Dorsolateral prefrontal cortex (tissue), 122 donors: ENCODE measurements at places on chromosomes 12 and 14.
A peak's percentile ranks its signal among the peaks of the same experiment; 100 is the strongest.

GRCh38 chr12:66050610-66051009 lies 79.9 kb downstream of the LLPH start:
- DNase-seq, result no peak

- peak; percentile 74 for DNase-seq
These were observed 17.5 kb upstream of the BEGAIN start for GRCh38 chr14:100604709-100605108.

DNA sequence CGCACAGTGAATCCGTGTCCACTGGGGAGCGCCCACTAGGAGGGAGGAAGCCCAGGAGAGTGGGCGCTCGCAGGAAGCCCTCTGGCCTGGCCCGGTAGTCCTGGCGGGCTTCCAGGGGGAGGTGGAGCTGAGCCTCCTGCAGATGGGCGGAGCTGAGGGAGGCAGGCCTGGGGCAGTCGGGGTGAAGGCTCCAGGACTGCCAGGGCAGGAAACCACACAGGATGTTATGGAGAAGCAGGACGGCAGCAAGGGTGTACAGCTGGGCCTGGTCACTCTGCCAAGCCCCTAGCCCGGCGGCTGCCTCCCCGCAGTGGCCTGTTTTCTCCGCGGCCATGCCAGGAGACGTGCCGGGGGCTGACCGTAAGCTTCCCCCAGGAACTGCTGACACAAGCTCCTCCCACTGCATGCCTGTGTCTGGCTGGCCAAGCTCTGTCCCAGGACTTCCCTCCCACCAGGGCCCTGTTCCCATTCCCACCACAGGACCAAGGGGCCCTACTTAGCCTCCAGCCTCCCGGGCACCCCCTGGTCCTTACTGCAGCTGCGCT lies 143.4 kb upstream of the C14orf180 start:
- peak; percentile 18 for DNase-seq

GRCh38 chr14:72925815-72926291 lies 411 bp upstream of the DCAF4 start:
- no peak for DNase-seq

DNA sequence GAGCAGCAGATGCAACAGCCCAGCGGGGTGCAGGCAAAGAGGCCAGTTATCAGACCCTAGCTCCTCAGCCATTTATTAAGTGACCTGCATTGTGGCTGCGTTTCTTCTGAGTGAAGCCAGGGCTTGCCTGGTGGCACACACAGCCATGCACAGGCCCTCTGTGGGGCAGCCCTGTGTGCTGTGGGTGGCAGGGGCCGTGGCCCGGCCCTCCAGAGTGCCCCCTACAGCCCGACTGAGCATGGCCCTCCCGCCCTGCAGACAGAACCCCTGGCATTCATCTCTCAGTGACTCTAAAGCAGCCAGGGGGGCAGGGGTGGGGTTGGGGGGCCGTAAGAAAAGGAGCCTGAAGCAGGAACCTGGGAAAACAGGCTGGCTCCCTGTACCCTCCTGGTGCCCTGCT lies 226.0 kb upstream of the PWP1 start:
- no peak for DNase-seq

- DNase-seq, result no peak
These were observed 30.5 kb upstream of the LRP6 start for GRCh38 chr12:12297201-12297830.

GRCh38 chr12:110347767-110348166 lies 55.7 kb downstream of the ANAPC7 start:
- no peak for DNase-seq

- DNase-seq, result no peak
These were observed 1.5 kb upstream of the ULK1 start for GRCh38 chr12:131892711-131893604.

DNA sequence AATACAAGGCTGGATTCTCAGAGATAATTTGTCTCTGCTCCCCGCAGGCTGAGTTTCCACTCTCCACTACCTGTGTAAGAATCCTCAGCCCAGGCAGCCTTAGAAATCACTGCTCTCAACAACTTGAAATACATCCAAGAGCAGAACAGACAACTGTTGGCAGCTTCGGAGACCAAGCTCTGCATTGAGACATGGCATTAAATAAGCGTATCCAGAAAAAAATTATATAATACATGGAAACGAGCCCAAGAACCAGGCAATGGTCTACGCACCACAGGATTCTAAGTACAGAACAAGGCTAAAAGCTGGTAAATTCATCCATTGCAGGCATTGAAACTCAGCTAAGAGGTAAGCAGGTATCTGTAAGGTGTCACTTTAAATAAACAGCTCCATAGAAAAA lies 165.5 kb upstream of the DIO3 start:
- DNase-seq, result no peak

DNA sequence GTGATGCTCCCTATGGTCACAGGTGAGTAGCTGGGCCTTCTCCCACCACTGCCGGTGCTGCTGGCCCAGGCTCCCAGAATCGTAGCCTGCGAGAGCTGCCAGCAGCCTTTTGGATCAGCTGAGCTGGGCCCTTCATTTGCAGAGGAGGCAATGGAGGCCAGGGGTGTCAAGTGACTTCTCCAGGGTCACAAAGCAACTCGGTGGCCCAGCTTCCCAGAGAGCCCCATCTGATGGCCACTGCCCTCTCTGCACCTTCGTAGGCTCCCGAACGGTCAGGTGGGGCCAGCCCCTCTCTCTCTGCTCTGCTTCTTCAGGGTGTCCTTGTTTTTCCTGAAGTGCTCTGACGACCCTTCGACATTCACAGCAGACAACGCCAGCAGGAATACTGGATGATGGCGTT lies 4.6 kb downstream of the KRT80 start:
- DNase-seq, result no peak

DNA sequence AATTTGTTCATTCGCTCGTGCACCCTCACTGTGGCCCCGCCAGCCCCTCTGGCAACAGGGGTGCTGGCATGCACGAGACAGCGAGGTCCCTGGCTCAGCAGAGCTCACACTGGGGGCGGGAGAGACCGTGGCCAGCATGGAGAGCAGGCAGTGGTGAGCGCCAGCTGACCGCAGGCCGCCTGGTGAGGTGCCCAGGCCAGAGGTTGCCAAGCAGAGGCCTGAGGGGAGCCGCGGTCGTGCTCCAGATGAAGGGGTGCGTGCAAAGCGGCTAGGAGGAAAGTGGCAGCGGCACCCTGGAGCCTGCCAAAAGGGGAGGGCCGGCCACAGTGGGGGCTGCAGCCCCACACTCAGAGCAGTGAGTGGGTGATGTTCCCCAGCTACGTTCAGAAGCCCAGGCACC lies 56.1 kb downstream of the CDC42BPB start:
- no peak for DNase-seq

- DNase-seq, result no peak
These were observed 115.7 kb upstream of the IGF1 start for GRCh38 chr12:102596031-102596430.

DNA sequence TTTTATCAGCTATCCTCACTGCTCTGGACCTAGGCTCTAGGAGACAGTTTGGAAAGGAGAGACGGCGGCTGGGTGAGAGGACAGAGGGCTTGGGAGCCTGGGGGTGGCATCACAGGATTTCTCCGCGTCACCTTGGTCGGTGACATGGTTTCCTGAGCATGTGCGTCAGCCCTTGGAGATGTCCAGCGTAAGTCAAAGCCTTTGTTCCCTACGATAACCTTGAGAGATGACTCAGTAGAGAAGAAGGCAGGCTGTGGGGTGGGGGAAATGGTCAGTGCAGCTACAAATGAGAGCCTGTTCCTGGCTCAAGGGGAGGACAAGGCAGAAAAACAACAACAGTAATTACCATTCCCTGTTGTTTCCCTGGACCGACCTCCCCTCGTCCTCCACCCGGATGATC lies 90.2 kb upstream of the TBX3 start:
- DNase-seq, result no peak

GRCh38 chr12:65779091-65779642 lies 45.1 kb upstream of the HMGA2 start:
- no peak for DNase-seq

DNA sequence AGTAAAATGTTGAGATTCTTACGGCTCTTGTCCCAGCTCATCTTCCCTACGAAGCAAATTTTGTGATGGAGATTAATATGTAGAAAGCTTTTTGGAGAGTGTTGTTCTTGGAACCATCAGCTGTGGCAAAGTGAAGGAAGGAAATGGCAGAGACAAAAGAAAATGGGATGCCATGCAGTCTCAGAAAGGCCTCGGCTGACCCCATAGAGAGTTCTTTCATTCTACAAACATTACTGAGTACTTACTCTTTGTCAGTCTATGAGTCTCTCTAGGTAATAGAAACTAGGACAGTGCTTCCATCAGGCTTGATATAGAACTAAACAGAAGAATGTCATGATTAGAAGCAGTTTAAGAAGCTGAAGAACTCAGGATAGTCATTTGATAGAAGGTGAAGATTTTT lies 134.1 kb downstream of the PLEKHA5 start:
- no peak for DNase-seq

DNA sequence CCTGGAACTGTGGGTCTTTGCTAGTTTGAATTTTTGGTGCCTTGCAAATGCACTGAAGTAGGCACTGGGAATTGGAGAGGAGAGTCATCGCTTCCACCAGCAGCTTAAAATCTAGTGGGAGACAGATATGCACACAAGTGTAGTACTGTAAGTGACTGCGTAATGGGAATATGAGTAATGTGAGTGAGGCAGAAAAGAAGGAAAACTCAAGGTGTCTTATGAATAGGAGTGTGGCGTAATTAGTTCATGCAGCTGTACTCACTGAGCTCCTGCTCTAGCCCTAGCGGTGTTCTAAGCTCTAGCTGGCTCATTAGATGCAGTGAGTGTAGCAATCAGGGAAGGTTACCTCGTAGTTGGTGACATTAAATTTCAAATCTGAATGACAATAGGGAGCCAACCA lies 2.8 kb downstream of the TCP11L2 start:
- DNase-seq, result no peak

- DNase-seq, result no peak
These were observed 40.0 kb upstream of the CAPRIN2 start for GRCh38 chr12:30794591-30795409.

DNA sequence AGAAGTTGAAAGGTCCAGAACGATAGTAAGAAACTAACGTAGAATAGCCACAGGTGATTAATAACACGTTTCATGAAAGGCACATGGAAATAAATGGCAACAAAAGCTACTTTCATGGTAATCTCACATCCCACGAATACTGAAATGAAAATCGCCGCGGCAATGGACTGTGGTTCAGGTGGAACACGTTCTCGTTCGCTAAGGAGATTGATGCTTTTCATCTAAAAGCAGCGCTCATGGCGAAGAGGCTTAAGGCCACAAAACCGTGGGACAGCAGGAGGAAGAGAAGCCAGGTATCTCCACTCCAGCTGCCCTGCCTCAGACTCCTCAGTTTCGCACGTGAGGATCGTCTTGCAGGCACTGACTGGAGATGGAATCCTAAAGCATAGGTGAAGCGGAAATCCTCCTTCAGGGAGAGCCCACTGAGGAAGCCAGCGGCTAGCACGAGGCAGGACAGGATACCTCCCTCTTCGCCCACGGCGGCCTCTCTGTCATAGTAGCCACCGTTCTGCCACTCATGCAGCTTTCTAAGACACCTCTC lies 696 bp upstream of the GPHN start:
- no peak for DNase-seq

DNA sequence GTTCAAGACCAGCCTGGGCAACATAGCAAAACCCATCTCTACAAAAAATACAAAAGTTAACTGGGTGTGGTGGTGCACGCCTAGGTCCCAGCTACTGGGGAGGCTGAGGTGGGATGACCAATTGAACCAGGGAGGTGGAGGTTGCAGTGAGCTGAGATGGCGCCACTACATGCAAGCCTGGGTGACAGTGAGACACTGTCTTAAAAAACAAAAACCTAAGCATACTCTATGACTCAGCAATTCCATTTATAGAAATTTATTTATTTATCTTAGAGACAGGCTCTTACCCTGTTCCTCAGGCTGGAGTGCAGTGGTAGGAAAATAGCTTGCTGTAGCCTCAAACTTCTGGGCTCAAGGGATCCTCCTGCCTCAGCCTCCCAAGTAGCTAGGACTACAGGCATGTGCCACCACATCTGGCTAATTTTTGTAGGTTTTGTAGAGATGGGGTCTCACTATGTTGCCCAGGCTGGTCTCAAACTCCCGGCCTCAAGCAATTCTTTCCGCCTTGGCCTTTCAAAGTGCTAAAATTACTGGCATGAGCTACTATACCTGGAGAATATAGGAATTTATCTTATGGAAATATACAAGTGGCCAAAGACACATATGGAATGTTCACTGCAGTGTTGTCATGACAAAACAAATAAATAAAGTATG lies 43.3 kb downstream of the NCKAP5L start:
- DNase-seq, result no peak

DNA sequence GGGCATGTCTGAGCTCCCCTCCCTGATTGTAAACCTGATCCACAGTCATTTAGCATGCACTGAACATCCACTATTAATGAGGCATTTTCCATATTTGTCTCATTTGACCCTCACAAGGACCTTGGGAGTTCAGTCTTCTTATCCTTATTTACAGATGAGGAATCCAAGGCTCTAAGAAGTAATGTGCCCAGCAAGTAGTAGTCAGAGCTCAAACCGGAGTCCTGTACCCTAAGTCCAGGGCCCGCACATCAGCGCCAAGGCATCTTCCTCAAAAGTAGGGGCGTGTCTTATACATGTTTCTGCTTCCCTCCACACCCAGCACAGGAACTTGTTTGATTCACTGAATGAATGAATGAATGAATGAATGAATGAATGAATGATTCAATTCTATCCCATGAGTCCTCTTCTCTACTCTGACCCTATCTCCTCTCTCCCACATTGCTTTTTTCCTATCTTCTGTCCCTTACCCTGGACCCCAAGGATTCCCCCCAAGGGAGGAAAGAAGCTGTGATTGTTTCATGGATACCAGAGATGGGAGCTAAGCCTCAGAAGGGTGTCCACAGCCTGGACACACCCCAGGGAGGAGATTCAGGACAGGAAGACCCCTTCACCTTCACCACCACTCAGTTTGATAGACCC lies 21.8 kb upstream of the KRT8 start:
- DNase-seq, result no peak

GRCh38 chr12:121568971-121569751 lies 11.7 kb downstream of the KDM2B start:
- DNase-seq, result no peak

- DNase-seq, result no peak
These were observed 362.1 kb downstream of the RAD51B start for GRCh38 chr14:68181519-68182326.

DNA sequence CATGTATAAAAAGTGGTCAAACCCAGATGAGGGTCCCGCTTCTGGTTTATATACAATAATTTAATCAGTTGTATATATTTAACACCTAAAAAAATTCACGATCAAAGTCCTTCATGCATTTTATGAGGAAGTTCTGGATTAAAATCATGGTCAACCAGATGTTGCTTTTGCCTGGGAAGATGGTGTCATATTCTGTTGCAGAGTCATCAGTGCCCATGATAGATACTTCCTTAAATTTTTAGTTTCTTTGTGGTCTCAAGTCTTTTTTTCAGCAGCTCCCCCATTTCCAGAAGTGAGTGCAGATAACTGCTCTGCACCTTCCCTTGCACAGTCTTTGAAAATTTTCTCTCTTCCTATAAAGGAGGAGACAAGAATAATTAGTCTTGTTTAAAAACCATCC lies 16.1 kb downstream of the ERP29 start:
- no peak for DNase-seq

- DNase-seq, result no peak
These were observed 8.5 kb downstream of the BTG1 start for GRCh38 chr12:92136965-92137721.

- DNase-seq, result no peak
These were observed 10.3 kb upstream of the ZNF84 start for GRCh38 chr12:133026996-133027395.

- no peak for DNase-seq
These were observed 24.9 kb downstream of the NUDT4 start for GRCh38 chr12:93402333-93403311.
